Mesothelial cell of epicardium (in vitro differentiated cells): ENCODE measurements at places on chromosomes 5 and 9. TPM values are rescaled to one million over a fixed set of nuclear protein-coding genes. Genes with fewer than 3 reads are reported as not detected.

DNA sequence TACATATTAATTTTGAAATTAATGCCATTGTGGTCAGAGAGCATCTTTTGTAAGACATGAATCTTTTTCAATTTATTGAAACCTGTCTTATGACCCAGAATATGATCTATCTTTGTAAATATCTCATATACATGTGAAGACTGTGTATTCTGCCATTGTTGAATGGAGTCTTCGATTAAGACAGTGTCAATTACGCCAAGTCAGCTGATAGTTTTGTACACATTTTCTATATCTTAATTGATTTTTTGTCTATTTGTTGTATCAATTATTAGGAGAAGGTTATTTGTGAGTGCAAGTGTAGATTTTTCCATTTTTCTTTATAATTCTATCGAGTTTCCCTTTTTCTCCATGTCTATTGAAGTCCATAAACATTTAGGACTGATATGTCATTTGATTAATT lies 471.6 kb downstream of the MED10 start:
- no peak overlapping the region for H3K27ac ChIP-seq
- no peak overlapping the region for H3K4me3 ChIP-seq
- peaks cover 7% of the 10 kb centered on the region for H3K27me3 ChIP-seq
- DNase-seq, result no peak

DNA sequence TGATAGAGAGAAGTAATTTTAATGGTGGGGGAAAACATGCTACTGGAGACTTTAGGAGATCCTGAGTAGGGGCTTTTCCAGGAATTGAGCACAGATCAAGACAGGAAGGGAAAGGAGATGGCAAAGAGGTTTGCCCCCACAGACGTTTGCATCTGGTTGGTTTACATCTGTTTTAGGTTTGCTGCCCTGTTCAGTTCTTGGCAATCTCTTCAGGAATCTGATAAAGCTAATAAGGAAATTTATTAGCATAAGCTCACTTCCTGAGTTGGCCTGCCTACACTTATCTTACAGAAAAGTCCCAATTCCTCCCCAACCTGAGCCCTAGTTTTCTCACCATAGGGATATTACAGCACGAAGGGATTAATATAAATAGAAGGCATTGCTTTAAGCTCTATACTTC lies 3.4 kb upstream of the CFAP95 start:
- peaks cover 26% of the 10 kb centered on the region for H3K4me1 ChIP-seq
- no peak overlapping the region for H3K4me3 ChIP-seq
- H3K36me3 ChIP-seq, result no peaks in the 10 kb centered on the region
- H3K27me3 ChIP-seq, result peaks cover 45% of the 10 kb centered on the region
- no peak for DNase-seq

DNA sequence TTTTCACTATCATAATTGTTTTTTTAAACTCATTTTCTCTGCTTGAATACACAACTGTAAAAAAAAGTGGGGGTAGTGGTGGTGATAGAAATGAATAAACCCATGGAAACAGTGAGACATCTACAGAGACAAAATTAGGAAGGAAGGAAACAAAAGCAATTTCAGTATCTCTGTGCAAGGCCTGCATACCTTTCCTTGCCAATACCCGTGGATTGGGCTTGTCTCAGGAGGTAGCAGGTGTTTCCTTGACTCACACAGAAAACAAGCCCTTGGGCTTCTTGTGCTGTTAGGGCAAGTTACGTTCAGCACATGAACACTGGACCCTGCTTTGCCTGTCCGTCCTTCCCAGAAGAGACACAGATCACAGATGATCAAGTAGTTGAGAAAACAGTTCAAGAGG lies 372.2 kb downstream of the ZSWIM6 start:
- H3K4me1 ChIP-seq, result no peaks in the 10 kb centered on the region
- H3K27ac ChIP-seq, result no peak overlapping the region
- H3K4me3 ChIP-seq, result no peak overlapping the region
- DNase-seq, result no peak

GRCh38 chr9:117413346-117414219 lies 1.3 kb downstream of the ASTN2 start:
- peaks cover 58% of the 10 kb centered on the region for H3K27me3 ChIP-seq
- no peak for DNase-seq
- H3K27ac ChIP-seq, result no peak overlapping the region
- H3K4me1 ChIP-seq, result peaks cover 12% of the 10 kb centered on the region

- no peak for DNase-seq
- H3K36me3 ChIP-seq, result no peaks in the 10 kb centered on the region
- no peak overlapping the region for H3K4me3 ChIP-seq
Observed at GRCh38 chr5:160961761-160962160, 109.8 kb upstream of the ATP10B start.

- H3K36me3 ChIP-seq, result no peaks in the 10 kb centered on the region
- peaks cover 32% of the 10 kb centered on the region for H3K27me3 ChIP-seq
- no peak overlapping the region for H3K27ac ChIP-seq
- no peak for DNase-seq
- peaks cover 6% of the 10 kb centered on the region for H3K4me1 ChIP-seq
Observed at GRCh38 chr5:73242735-73243134, 69.7 kb downstream of the TMEM174 start.

ZBED3 gene
- 25.2 to 26.9 TPM (median 25.8 TPM) in 3 replicates for total RNA-seq

PCDHB16 gene
- 23.5 to 24.6 TPM (median 24.4 TPM) in 3 replicates for total RNA-seq

FGD3 gene
- 36.3 to 41.9 TPM (median 39.5 TPM) in 3 replicates for total RNA-seq
